Eye (tissue), 1 donor: ENCODE measurements at places on chromosomes 2 and 18.

DNA sequence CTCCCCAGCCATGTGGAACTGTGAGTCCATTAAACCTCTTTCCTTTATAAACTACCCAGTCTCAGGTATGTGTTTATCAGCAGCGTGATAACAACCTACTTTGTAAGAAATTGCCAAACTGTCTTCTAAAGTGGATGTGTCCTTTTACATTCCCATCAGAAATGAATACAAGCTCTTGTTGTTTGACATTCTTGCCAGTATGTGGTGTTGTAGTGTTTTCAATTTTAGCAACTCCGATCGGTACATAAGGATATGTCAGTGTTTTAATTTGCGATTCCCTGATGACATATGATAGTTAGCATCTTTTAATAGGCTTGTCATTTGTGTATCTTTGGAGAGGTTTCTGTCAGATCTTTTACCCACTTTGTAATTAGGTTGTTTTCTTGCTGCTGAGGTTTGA is 1156.3 kb upstream of the CRIM1 start:
- no peak for DNase-seq

- no peak for DNase-seq
Observed at GRCh38 chr18:32086881-32087280, 4.8 kb upstream of the RNF138 start.

DNA sequence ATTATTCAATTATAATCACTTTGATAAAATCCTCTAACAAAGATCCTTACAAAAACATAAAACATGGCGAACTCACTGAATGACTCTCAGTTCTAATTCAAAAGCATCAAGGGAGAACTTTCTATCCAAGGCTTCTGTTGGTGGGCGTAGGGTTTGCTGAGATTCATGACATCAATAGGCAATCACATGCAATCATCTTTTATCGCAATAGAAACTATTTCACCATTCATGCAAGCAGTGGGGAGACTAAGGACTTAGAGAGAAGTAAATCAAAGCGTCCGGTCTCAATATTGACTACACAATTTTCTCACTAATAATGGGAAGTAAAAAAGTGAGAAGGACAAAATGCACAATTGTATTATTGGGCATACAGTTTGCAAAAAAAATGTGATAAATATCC is 168.7 kb downstream of the SCG2 start:
- no peak for DNase-seq

DNA sequence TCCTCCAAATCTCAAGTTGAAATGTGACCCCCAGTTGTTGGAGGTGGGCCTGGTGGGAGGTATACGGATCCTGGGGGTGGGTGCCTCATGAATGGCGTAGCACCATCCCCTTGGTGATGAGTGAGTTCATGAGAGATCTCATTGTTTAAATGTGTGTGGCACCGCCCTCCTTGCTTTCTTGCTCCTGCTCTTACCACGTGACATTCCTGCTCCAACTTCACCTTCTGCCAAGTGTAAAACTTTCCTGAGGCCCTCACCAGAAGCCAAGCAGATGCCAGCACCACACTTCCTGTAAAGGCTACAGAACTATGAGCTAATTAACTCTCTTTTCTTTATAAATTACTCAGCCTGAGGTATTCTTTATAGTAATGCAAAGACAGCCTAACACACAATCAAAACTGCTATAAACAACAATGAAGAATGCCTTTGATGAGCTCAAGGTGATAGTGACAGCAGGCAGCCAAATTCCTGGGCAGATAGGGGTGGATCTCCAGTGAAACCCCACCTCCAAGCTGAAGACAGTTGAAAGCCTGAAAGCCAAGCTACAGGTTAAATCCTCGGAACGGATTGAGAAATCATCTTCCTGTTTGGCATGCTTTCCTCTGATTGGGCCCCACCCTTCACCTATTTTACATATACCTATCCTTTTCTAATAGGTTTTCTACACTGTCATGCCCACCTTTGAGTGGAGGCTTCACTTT is 26.9 kb downstream of the MCEE start:
- DNase-seq: no peak
